ENCODE measurements at places on chromosomes 6 and 20.

- peak; percentile 47 for DNase-seq
Measured at GRCh38 chr6:39029156-39030011, 19.2 kb upstream of the GLP1R start.

- no peak for DNase-seq
Measured at GRCh38 chr20:36271639-36272546, 34.2 kb upstream of the DLGAP4 start.

GRCh38 chr20:1870792-1871550 is 24.2 kb upstream of the SIRPA start:
- DNase-seq, result no peak

- peak; percentile 94 for DNase-seq
Measured at GRCh38 chr6:29953001-29953441, 10.7 kb downstream of the HLA-A start.

- DNase-seq, result no peak
Measured at GRCh38 chr6:82227770-82228169, 19.8 kb downstream of the IBTK start.

DNA sequence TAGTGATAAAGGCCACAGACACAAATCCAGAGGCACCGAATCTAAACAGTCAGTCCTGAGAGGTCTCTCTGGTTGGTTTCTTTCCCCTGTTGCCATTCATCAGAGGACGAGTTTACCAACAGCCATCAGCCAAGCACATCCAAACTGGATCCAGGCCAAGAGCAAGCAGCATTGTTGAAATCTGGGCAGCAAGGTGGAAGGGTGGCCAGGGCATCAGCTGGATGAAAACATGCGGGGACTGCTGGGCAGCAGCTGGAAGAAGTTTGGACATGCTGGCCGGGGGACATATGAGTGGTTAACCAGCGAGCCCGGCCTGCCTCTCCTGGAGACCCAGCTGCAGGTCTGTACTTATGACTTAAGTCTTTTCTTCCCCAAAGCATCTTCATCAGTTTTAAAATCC is at the start of gene SMIM28:
TSS of gene SMIM28 (plus strand) at position 62 of the 400 bp plus-strand sequence. CDS start at position 230, 168 bp downstream.
- DNase-seq, result no peak

GRCh38 chr20:5078399-5078958 is 41.3 kb downstream of the PCNA start:
- peak; percentile 65 for DNase-seq

DNA sequence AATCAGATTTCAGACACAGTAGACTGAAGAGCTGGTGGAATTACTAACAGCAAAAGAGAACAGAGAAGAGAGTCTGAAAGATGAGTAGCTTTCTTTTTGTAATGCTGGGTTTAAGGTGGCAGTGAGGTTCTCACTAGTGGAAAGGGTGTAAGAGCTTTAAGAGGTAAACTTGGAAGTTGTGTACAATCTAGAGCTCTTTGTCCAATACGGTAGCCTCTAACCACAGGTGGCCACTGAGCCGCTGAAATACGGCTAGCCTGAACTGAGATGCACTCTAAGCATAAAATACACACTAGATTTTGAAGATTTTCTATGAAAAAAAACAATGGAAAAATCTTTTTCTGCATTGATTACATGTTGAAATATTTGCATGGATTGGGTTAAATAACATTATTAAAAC is 4.0 kb downstream of the ELOVL2 start:
- no peak for DNase-seq

DNA sequence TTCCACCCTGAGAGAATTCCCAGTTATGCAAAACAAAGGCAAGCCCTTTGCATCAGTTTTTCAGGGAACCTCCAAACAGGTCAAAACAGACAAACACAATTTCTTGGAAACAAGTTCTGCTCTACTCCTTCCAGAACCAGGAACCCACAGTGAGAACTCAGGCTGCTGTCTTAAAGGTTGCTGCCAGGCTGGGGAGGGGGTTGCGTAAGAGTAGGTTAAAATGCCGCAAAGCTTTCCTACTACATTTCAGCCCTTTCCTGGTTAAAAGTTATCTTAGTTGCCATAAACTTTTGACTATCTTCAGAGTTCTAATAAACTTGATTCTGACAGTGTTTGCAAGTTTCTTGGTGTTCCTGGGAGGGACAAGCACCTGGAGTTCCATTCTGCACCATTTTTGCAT is 33.8 kb downstream of the KPNA5 start:
- no peak for DNase-seq

DNA sequence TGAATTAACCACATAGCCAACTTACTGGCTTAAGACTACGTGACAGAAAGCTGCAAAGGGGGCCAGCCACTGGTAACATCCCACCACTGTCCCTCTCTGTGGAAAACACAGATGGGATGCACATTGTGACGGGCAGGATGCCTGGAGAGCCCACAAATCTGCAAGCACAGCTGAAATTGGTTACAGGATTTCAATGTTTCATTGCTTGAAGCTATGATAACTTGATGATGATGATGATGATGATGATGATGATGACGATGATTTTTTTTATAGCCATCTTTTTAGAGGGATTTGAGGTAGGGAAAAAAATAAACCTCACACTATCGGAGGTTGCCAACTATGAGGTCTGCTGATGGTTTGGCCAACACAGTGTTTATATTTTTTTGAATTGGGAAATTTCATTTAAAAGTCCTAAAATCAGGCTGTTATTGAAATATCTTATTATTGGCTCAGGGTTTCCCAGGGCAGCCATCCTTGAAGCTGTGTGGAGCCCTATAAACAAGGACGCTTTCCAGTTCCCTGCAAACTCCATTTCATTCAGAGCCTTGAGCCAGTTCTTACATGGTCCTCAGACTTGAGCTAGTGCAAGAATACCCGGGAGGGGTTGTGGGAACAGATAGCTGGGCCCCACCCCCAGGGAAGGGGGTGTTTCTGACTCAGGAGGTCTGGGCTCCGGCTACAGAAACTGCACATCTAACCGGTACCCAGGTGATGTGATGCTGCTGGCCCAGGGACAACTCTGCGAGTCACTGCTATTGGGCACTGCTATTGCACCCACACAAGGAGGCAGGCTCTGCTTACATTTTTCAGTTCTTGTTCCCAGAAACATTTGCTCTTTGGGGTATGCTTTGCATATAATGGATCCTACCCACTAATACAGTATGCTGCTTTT is 27.1 kb downstream of the BCAS1 start:
- no peak for DNase-seq

DNA sequence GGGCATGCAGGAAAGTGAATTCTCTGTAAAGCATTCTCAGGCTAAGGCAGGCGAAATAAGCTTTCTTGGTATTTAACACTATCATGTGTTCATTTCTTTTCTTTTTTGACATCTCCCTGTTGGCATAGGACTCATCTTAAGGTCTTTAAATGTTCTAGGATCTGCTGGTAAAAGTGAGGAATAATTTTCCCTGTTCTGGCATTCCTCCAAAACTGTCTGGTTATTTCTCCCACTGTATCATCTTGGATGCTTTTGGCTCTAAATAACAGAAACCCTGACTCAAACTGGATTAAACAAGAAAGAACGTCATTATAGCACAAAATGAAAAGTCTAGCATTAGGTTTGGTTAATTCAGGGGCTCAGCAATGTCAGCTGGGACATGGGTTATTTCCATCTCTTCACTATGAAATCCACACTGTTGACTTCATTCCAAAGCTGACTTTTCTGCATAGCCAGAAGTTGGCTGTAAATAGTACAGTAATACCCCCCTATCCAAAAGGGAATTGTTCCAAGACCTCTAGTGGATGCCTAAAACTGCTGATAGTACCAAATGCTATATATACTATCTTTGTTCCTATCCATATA is 37.9 kb upstream of the SNAP25 start:
- no peak for DNase-seq

DNA sequence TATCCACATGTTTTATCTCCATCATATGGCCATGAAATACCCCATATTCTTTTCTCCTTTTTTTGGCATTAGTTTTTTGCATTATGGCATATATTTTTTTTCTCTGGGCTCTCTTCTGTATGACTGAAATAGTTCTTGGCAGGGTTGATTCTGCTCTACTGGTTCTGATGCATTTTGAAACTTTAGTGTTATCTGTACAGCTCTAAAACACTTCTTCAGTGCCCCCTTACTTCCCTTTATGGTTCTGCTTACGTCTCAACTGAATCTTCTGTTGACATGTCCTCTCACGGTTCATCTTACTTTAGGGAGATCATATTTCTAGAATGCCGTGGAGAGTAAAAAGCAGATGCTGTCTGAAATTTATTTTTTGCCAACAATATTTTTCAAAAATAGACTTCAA is 23.2 kb upstream of the TXNDC5 start:
- no peak for DNase-seq
